ENCODE measurements at places on chromosomes 12 and 14.

DNA sequence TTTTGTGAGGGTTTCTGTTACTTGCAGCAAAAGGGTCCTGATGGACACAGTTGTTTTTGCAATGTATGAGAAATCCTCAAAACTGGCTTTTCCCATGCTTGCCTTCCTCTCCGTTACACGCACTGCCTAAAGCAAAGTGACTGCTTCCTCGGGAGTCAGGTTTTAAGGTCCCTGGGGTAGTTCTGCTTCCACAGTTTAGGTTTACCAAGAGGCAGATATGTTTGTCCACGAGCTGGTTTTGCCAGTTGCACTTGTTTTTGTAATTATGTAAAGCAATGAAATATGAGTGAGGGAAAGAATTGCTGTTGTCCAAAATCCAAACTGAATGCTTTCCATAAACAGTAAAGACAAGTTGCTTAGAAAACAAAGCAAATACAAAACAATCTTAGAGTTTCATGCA is 290.7 kb upstream of the AMIGO2 start:
- no peak for DNase-seq

- no peak for DNase-seq
Measured at GRCh38 chr14:101410126-101410525, 151.2 kb upstream of the DIO3 start.

- no peak for DNase-seq
Measured at GRCh38 chr12:110554184-110554583, 28.9 kb downstream of the PPTC7 start.

DNA sequence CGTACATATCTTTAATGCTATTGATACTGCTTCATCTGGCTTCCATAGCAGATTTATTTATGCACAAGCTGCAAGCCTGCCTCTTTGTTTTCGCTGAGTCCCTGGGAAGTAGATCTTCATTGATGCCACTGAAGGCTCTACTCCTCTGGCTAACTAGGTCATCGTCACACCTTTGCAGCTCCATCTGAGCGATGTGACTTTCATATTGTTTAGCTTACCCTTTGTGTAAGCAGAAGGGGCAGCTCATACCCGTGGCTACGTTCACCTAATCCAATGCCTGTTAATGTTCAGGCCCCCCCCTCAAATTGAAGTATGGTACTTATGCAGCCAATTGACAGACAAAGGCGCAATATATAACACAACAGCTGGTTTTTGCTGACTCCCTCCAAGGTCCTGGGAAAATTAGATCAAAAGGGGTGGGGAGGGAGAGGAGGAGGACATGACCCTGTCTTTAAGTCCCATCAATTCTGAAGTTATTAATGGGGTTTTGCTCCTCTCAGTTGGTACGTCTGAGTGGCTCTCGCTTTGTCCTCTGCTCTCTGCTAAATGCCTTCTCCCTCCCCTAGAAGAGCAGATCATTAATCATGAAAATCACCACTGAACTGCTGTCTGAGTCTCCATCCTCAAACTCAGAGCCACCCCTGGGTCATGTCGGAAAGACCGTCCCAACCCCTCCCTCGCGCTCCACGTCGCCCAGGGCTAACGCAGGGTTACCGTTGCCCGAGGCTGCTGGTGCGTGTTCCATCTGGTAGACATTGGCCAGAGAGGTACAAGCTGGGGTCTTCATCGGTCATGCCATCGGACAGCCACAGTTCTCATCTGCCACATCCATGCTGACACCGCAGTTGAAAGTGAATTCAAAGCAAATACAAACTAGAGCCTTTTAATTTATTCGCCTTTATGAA is 128.8 kb downstream of the ADGRD1 start:
- no peak for DNase-seq

DNA sequence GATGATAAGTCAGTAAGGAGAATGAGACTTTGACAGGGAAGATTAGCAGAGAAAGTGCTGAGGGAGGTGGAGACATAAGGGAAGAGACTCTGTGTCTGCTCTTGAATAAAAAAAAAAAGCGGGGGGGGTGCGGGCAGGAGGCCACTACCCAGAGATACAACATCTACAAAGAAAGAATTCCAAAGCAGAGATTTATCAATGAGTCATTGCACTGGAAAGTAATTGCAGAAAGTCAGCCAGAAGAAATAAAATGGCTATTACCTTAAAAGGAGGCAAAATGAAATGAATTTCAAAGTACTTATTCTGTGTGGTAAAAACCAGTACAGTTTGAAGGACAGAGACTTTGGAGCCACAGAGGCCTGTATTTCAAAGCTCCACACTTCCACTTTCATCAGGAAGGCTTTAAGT is 267.1 kb upstream of the PRKD1 start:
- no peak for DNase-seq

DNA sequence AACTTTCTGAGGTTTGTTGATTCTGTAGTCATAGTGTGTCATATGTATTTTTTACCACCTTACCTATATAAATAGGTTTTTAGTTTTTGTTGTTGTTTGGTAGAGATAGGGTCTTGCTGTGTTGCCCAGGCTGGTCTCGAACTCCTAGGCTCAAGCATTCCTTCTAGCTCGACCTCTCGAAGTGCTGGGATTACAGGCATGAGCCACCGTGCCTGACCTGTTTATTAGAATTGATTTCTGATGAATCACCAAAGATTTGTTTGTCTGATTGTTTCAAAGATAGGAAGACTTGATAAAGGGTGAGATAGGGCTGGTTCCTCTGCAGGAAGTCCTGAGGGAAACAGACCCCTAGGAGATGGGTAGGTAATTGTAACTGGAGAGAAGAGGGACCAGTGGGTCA is 481.6 kb downstream of the PCNX1 start:
- DNase-seq = no peak

DNA sequence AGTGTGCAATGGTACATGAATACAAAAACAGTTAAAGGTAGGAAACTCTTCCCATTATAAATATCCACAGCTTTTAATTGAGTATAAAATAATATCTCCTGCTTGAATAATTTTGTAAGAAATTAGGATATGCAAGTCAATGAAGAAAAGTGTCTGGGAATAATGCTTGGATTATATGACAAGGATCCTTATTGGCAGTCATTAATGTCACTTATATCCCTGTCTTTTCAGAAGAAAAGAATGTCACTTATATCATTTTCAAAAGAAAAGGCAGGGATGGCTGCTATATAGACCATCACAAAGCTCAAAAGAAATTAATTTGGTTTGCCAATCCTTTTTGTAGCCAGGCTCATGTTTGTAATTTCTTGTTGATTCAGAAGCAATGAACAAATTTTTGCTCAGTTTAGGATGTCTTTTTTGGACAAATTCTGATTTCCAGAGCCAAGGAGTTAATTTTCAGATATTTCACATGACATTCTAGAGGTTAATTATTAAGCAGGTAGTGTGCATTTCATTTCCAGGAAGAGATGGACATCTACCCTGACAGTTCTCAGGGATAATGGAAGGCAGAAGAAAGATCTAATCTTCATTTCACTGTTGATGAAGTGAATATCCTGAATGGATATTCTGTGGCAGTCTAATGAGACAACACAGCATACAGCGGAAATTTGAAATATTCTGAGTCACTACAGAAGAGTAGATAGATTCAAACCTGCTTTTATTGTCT is 299.8 kb downstream of the RPS29 start:
- no peak for DNase-seq

DNA sequence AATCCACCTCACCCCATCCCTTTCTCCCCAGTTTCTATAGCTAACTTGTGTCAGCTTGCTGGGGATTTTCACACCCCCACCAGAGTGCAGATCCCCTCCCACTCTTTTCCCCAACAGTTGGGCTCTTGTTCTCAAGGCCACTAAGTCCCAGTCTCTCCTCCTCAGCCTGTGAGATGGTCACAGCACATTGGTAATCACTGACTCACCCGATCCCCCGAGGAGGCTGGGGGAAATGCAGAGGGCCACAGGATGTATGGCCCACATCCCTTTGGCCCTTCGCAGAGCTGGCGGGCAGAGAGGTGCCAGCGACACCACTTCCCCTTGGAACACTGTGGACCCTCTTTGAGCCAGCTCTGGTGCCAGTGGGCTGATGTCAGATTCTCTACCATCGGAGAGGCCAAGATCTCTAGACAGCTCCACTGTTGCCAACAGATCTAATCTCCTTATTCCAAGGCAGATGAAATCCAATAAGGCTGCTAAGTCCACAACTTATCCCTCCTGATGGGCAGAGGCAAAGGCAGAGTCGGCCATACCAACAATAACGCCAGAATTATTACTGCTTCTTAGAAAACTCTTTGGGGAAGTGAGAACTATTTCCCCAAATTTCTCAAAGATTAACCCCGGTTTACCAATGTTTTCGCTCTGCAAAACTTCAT is 1.6 kb downstream of the FMNL3 start:
- no peak for DNase-seq
